ENCODE measurements at places on chromosomes 6 and 20.

GRCh38 chr6:22670605-22671004, 101.2 kb downstream of the HDGFL1 start:
- DNase-seq: no peak

DNA sequence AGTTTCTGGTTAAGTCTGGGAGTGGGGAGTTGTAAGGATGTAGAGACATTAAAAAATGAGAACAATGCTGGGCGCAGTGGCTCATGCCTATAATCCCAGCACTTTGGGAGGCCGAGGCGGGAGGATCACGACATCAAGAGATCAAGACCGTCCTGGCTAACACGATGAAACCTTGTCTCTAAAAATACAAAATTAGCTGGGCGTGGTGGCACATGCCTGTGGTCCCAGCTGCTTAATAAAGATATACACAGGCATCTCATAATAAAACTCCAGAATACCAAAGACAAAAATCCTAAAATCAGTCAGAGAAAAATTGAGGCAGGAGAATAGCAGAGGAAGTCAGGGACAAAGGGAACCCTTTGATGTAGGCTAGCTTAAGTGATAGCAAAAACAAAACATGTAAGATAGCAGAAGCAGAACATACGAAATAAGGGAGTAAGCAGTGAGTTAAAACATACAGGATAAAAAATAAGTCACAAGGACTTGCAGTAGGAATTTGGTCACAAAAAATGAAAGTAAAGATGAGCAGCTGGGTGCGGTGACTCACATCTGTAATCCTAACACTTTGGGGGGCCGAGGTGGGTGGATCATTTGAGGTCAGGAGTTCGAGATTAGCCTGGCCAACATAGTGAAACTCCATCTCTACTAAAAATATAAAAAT, 23.6 kb downstream of the DDX43 start:
- DNase-seq: no peak

DNA sequence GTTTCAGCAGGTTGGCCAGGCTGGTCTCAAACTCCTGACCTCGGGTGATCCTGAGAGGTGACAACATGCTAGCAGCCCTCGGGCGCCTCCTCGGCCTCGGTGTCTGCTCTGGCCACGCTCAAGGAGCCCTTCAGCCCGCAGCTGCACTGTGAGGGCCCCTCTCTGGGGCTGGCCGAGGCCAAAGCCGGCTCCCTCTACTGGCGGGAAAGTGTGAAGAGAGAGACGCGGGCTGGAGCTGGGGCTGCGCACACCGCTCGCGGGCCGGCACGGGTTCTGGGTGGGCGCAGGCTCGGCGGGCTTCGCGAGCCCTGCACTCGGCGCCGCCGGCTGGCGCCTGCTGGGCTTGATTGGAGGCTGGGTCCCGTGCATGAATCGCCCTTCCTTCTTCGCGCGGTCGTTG, 80.8 kb upstream of the RBM24 start:
- no peak for DNase-seq

DNA sequence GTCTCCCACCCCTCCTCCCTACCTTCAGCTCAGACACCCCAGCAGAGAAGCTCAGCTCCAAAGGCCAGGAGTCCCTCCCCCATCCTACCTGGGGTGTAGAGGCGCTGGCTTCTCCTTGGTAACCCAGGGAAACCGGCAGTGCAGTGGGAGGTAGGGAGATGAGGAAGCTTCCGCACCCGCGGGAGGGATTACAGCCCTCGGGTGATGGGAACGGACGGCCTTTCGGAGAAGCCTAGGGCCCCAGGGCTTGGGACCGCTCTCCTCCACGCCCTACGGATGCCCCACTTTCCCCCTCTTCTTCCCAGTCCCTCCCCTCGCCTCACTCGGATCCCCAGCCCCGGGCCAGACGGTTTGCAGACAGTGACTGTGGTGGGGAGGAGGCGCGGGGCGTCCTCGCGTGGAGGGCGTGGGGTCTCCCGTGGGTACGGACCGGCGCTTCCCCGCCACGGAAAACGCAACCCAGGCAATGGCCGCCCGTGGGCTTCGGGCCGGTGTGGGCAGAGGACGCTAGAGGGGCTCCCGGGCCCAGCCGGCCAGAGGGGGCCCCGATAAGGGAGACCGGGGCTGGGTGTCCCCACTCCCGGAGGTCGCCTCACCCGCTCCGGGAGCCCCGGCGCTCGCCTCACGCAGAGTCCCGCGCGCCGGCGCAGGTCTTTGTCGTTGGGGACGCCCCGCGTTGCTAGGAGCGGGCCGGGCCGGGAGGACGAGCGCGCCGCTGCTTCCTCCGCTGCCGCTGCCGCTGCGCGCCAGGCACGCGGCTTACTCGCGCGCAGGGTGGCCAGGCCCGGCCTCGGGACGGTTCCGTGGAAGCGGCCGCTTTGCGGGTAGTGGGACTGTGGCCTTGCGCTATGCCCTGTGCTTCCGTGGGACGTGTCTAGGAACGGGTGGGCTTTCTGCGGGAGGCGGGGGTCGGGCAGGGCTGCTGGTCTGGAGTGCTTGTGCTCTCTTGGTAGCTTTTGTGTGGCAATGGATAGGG, 15.8 kb downstream of the AARS2 start:
- peak; percentile 56 for DNase-seq

GRCh38 chr6:12714022-12714421, 2.5 kb upstream of the PHACTR1 start:
- DNase-seq: no peak

GRCh38 chr20:41249411-41250281, 67.9 kb downstream of the ZHX3 start:
- no peak for DNase-seq

- no peak for DNase-seq
Observed at GRCh38 chr6:166638573-166638964, 11.5 kb upstream of the RPS6KA2 start.

GRCh38 chr6:105488516-105489215, 85.8 kb upstream of the PREP start:
- DNase-seq: no peak

- DNase-seq: peak; percentile 66
Observed at GRCh38 chr6:144285798-144286502, 815 bp downstream of the UTRN start.
